Fibroblast of skin of scalp (primary cell): ENCODE measurements at places on chromosomes 12 and 14.
A peak's percentile ranks its signal among the peaks of the same experiment; 100 is the strongest.

- no peak for DNase-seq
These were observed 159.6 kb downstream of the BTG1 start for GRCh38 chr12:91986084-91986483.

- DNase-seq, result no peak
These were observed 83.9 kb downstream of the ALG10 start for GRCh38 chr12:34106172-34106571.

DNA sequence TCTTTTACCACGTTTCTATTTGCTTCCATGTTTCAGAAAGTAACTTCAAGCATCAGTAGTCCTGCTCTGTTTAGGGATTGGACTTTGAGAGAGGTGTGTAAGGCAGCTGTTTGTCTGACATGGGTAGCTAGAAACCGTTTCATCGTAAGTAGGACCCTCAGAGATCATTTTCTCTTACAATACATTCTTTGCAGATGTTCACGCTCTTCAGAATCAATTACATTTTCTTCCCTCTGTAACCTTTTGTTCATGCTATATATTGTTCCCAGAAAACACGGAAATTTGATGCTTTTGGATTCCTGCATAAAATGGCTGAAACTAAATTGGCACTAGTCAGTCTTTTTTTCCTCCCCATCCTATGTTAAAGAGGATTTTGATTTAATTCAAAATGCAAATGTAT is 62.6 kb upstream of the AEBP2 start:
- no peak for DNase-seq

DNA sequence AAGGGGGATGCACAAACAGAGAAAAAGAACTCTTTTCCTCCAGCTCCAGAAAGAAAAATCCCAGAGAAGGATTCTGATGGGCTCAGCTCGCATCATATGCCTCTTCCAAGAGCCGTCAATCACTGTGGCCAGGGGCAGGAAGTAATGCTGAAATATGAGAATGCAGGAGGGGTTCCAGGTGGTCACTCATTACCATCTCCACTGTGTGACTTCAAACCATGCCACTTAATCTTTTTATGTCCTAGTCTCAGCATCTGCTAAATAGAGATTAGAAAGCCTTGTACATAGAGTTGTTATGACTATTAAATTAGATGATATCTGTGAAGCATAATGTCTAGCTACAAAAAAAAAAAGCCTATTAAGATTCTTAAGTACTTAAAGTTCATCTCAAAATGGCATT is 65.6 kb upstream of the FICD start:
- DNase-seq, result no peak

- DNase-seq, result peak; percentile 86
These were observed 4.6 kb upstream of the SAMD4A start for GRCh38 chr14:54562334-54562733.

DNA sequence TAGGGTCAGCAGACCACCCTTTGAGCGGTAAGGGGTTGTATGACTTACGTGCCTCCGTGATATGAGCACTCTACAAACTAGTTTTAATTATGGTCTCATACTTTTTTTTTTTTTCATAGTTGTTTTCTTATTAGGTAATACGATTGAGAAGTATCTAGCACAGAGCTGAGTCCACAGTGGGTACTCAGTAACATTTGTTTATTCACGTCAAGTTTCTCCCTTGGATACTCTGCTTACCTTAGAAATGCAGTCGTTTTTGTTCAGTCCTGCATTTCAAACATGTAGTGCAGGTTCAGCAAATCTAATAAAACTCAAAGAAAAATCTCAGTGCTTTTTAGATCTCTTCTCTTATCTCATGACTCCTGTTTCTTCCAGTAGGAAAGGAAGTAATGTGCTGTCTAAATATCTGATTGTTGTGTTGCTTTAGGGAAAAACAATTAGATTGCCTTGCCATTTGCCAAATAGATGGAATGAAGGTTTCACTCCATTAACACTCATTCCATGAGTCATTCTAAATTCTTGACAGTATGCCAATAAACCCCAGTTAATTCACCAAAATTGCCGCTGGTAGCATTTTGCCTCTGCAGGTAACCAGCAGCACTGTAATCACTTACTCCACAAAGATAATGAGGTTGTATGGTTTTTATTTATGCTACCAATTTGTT is 118.9 kb downstream of the PTCSC3 start:
- DNase-seq, result peak; percentile 18

- DNase-seq, result peak; percentile 6
These were observed 22.4 kb upstream of the KCNK13 start for GRCh38 chr14:90039253-90040010.
